ENCODE measurements at places on chromosomes 3 and 15.
A peak's percentile ranks its signal among the peaks of the same experiment; 100 is the strongest.

GRCh38 chr15:42331235-42331634 is 28.1 kb upstream of the CAPN3 start:
- no peak overlapping the region for H3K27ac ChIP-seq
- no peaks in the 10 kb centered on the region for H3K4me1 ChIP-seq
- no peak for DNase-seq
- H3K36me3 ChIP-seq: peaks cover 28% of the 10 kb centered on the region

GRCh38 chr3:30492322-30493192 is 113.8 kb upstream of the TGFBR2 start:
- peaks cover 10% of the 10 kb centered on the region for H3K36me3 ChIP-seq
- H3K27ac ChIP-seq: no peak overlapping the region
- H3K4me3 ChIP-seq: no peak overlapping the region
- no peaks in the 10 kb centered on the region for H3K27me3 ChIP-seq
- H3K4me1 ChIP-seq: no peaks in the 10 kb centered on the region

DNA sequence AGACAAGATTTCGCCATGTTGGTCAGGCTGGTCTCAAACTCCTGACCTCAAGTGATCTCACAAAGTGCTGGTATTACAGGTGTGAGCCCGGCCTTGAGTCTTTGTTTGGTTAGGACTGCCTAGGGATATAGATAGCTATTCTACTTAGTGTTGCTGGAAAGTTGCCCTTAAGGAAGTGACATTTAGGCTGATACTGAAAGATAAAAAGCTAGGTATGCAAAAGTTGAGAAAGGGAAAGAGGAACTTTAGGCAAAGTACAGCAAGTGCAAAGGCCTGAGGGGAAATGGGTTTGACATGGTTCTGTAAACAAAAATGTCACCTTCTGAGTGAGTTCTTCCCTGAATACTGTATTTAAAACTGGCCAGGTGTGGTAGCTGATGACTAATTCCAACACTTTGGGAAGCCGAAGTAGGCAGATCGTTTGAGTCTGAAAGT is 111.5 kb downstream of the ZNF609 start:
- H3K4me1 ChIP-seq: peaks cover 50% of the 10 kb centered on the region
- no peak for DNase-seq
- peak overlapping the region; percentile 55 for H3K27ac ChIP-seq
- H3K4me3 ChIP-seq: no peak overlapping the region
- no peaks in the 10 kb centered on the region for H3K27me3 ChIP-seq

DNA sequence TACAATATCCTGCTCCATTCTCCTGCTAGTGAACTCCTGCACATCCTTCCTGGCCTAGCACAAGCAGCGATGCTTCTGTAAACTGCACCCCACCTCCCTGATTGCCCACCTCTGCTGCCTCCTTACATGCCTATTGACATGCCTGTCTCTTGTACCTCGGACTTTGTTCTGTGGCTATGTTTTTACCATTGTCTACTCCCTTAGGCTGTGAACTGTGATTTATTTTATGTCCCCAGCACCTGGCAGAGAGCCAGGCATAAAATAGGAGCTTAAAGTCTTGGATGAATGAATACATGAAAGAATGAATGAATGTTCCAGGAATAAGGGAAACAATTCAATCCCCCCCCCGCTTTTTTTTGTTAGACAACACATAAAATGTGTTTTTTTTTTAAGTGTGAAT is 210.0 kb downstream of the MYRIP start:
- H3K27me3 ChIP-seq: peaks cover 10% of the 10 kb centered on the region
- no peak for DNase-seq
- H3K36me3 ChIP-seq: no peaks in the 10 kb centered on the region
- H3K27ac ChIP-seq: no peak overlapping the region
- no peak overlapping the region for H3K4me3 ChIP-seq

DNA sequence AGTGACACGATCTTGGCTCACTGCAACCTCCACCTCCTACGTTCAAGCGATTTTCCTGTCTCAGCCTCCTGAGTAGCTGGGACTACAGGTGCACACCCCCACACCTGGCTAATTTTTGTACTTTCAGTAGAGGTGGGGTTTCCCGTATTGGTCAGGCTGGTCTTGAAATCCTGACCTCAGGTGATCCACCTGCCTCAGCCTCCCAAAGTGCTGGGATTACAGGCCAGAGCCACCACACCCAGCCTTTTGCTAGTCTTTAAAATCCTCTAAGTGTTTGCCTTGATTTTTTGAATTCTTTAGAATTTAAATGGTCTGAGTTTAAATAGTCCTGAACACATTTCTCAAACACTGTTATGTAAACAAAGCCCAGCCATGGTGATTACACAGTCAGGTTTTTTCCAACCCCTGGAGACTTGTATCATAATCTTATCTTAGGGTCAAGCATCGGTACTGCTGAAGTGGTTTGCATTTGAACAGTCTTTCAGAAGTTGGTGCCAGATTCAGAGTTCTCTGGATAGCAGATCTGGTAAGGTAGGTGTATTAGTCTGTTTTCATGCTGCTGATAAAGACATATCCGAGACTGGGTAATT is 28.2 kb upstream of the PIAS1 start:
- DNase-seq: no peak
- H3K27me3 ChIP-seq: no peaks in the 10 kb centered on the region
- H3K36me3 ChIP-seq: no peaks in the 10 kb centered on the region
- H3K27ac ChIP-seq: no peak overlapping the region
- no peak overlapping the region for H3K4me3 ChIP-seq

DNA sequence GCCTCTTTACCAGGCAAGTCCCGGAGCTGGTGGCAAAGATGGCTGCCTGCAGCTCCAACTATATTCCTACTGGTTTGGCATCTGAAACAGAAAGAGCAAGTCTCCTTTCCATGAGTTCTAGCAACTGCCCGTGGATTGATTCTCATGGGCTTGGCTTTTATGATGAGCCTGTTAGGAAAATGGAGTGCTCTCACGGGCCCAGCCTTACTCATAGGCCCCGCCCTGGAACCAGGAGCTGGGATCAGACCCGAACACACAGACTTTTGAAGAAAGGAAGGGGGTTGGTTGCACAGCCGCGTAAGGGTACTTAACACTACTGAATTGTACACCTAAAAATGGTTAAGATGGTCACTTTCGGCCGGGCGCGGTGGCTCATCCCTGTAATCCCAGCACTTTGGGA is 2.9 kb downstream of the NRROS start:
- no peaks in the 10 kb centered on the region for H3K27me3 ChIP-seq
- no peak for DNase-seq
- H3K27ac ChIP-seq: peak overlapping the region; percentile 94
- H3K36me3 ChIP-seq: peaks cover 24% of the 10 kb centered on the region
- H3K4me1 ChIP-seq: peaks cover 82% of the 10 kb centered on the region

- H3K4me1 ChIP-seq: no peaks in the 10 kb centered on the region
- H3K27me3 ChIP-seq: no peaks in the 10 kb centered on the region
- no peak overlapping the region for H3K27ac ChIP-seq
- no peak for DNase-seq
These were observed 160.4 kb downstream of the VGLL3 start for GRCh38 chr3:86830566-86830965.

DNA sequence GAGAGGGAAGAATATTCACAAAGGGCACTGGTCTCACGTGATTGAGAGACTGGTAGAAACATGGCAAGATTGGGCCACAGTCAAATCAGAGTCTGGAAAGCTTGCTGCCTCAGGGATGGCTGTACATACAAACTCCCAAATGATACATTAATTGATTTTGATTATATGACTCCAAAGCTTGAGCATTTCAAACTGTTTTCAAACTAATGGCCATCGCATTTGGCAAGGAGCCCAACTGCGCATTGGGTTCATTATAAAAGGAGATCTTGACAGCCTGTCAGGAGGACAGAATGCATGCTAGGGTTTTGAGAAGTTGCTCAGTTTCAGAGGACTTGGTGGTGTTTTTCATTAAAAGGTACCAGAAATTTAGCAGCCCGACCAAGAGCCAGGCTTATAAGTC is 117.7 kb downstream of the PTPRG start:
- no peaks in the 10 kb centered on the region for H3K27me3 ChIP-seq
- no peak for DNase-seq
- no peak overlapping the region for H3K4me3 ChIP-seq
- H3K36me3 ChIP-seq: no peaks in the 10 kb centered on the region
- H3K4me1 ChIP-seq: no peaks in the 10 kb centered on the region

DNA sequence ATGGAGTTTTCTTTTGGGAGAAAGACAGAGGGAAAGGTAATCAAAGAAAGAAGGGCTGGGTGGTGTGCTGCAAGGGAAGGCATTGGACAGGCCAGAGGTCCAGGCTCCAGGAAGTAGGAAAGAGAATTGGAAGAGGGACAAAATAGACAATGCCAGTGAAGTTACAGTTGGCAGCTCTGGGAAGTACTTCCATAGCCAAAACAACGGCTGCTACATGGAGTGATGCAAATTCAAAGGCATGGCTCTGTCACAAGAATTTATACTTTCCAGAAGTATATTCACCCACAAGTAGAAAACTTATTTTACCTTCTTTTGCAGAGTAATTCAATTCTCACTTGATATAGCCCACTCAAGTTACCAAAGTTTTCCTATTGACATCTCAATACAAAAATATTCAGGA is 191.5 kb downstream of the TNIK start:
- H3K36me3 ChIP-seq: peaks cover 5% of the 10 kb centered on the region
- H3K27ac ChIP-seq: no peak overlapping the region
- H3K4me3 ChIP-seq: no peak overlapping the region

DNA sequence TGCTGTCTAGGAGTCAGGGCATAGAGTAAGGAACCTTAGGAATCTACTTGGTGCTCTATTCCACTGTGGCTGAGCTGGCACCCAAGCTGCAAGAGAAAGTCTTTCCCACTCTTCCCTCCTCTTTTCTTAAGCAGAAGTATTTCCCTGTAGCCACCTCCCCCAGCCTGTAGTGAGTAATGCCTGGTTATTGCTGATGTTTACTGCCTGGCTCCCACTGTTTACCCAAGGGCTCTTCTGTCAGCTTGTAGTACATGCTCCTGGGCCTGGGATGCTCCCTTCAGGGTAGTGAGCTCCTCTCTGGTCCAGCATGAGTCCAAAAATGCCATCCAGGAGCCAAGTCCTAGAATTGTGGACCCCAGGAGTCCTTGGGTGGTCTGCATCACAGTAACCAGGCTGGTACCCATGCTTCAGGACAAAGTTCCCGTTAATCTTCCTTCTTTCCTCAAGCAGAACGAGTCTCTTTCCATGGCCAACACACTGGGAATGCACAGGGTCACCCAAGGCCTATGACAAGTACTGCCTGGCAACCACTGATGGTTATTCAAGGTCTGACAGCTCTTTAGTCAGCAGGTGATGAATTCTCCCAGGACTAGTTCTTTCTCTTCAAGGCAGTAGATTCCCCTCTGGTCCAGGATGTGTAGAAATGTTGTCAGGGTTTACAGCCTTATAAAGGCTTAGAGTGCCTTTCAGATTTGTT is 17.6 kb downstream of the GALK2 start:
- H3K4me1 ChIP-seq: peaks cover 46% of the 10 kb centered on the region
- no peak for DNase-seq
- no peak overlapping the region for H3K4me3 ChIP-seq
- H3K36me3 ChIP-seq: peaks cover 15% of the 10 kb centered on the region
- H3K27ac ChIP-seq: no peak overlapping the region
- no peaks in the 10 kb centered on the region for H3K27me3 ChIP-seq

GRCh38 chr15:83207009-83207659 is 489 bp downstream of the HDGFL3 start:
- peaks cover 3% of the 10 kb centered on the region for H3K36me3 ChIP-seq
- peaks cover 4% of the 10 kb centered on the region for H3K4me1 ChIP-seq
- no peak overlapping the region for H3K4me3 ChIP-seq
- no peak overlapping the region for H3K27ac ChIP-seq

- no peak overlapping the region for H3K4me3 ChIP-seq
- H3K4me1 ChIP-seq: peaks cover 11% of the 10 kb centered on the region
- DNase-seq: no peak
- no peak overlapping the region for H3K27ac ChIP-seq
- peaks cover 52% of the 10 kb centered on the region for H3K27me3 ChIP-seq
- H3K36me3 ChIP-seq: no peaks in the 10 kb centered on the region
These were observed 63.9 kb upstream of the GATA2 start for GRCh38 chr3:128556907-128557306.

GRCh38 chr3:173395073-173395411 is 2.5 kb upstream of the NLGN1 start:
- peaks cover 22% of the 10 kb centered on the region for H3K4me1 ChIP-seq
- peaks cover 2% of the 10 kb centered on the region for H3K36me3 ChIP-seq
- H3K4me3 ChIP-seq: peak overlapping the region; percentile 68
- no peak overlapping the region for H3K27ac ChIP-seq
- no peak for DNase-seq

DNA sequence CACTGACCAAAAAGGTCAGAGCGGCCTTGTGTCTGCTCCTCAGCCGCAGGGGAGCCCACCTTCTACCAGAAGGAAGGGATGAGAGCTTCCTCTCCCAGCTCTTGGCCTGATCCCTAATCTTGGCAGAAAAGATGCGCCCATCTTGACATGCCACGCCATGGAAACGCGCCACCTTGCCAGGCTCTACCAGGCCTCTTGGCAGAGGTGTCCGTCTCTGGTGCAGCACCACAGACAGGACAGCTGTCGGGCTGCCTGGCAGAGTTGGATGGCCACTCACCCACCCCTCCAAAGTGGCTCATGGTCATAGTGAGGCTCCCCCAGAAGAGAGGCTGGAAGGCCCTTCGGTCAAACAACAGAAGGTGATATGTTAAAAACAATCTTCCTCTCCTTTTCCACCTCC is 105.2 kb downstream of the LIPC start:
- no peak overlapping the region for H3K27ac ChIP-seq
- H3K4me3 ChIP-seq: no peak overlapping the region
- no peak for DNase-seq
- H3K4me1 ChIP-seq: no peaks in the 10 kb centered on the region

DNA sequence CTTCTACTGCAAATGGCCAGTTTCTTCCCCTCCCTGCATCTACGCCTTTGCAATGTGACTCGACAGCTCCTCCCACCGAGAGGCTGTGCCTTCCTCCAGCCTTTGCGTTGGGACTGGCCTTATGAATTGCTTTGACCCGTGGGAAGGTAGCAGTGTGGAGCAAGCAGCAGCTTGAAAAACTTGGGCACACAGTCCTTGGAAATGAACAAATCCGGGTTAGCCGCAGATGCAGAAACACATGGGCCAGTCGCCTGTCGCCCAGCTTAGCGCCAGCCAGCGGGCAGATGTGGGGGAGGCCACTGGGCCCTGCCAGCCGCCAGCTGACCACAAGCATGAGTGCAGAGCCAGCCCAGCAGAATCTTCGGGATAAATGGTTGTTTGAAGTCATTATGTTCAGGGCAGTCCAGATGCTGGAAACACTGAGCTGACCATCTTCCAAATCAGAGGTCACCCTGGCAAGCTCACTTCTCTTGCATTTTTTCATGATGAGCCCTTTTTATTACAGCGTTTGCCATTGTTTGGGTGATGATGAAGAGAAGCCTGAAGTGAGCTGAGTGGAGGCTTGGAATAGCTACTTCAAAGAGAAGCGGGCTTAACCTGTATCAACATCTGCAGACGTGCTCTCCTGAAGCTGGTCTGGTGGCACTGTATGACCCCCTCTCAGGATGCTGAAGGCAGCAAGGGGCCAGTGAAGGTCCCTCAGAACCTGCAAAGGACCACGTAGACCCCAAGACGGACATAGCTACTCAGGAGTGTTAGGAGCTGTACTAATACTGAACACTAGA is 9.8 kb downstream of the SELENOS start:
- H3K4me3 ChIP-seq: no peak overlapping the region
- no peak for DNase-seq
- no peak overlapping the region for H3K27ac ChIP-seq
- H3K4me1 ChIP-seq: peaks cover 4% of the 10 kb centered on the region
- peaks cover 22% of the 10 kb centered on the region for H3K36me3 ChIP-seq
- no peaks in the 10 kb centered on the region for H3K27me3 ChIP-seq

All from activated CD4-positive, alpha-beta memory T cell treated with anti-CD3 and anti-CD28 coated beads for 36 hours (primary cell).